Omental fat pad (tissue), 4 donors: ENCODE measurements at places on chromosomes 1 and 21.
A peak's percentile ranks its signal among the peaks of the same experiment; 100 is the strongest.

- no peak for DNase-seq
Measured at GRCh38 chr1:212310383-212310782, 25.2 kb downstream of the PPP2R5A start.

DNA sequence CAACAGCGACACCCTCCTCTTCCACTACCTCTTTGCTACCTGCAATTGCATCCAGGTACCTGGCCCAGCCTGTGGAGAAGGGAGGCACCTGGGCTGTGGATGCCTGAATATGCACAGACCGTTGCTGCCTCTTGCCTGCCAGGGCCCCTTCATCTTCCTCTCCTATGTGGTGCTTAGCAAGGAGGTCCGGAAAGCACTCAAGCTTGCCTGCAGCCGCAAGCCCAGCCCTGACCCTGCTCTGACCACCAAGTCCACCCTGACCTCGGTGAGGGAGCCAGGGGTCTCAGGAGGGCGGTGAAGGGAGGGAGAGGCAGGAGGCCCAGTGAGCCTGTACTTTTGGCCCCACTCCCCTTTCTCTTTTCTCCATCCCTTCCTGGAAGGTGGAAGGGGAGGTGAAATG is 11.5 kb downstream of the PSRC1 start:
- DNase-seq: no peak

DNA sequence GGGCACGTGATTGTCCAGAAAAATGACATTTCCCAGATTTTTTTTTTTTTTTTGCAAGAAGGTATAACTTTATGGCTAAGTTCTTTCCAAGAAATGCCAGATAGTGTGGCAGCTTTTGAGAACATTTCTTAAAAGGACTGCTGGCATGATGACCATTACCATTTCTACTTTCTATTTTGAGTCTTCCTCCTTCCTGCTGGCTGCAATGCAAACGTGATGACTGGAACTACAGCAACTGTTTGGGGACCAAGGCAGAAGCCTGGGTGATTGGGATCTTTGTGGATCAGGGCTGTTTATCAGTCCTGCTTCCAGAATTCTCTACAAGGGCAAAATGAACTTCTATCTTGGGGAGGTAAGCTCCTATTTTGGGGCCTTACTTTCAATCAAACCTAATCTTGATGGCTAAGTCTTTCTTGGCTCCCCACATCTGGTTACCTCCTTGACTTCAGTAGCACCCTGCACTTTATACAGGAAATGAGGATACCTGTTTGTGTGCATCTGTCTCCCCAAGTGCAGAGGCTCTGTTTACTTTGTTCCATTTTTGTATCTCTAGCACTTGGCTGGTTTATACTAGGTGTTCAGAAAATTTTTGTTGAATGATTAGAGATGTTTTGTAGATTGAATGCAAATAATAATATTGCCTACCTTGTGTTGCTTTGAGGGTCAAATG is 3.7 kb upstream of the DDX20 start:
- DNase-seq: no peak

- DNase-seq: no peak
Measured at GRCh38 chr1:15344800-15345704, 64.6 kb upstream of the EFHD2 start.

DNA sequence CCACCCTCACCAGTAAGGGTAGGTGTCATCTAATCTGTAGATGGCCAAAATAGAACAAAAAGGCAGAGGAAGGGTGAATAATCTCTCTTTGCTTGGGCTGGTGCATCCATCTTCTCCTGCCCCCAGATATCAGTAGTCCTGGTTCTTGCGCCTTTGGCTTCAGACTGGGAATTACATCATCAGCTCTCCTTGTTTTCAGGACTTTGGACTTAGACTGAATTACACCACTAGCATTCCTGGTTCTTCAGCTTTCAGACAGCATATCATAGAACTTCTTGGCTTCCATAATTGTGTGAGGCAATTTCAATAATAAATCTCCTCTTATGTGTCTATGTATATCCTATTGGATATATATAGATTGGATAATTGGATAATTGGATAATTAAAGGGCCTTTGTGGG is 403.0 kb upstream of the USP24 start:
- DNase-seq: no peak

GRCh38 chr1:243335292-243335691 is 79.5 kb downstream of the SDCCAG8 start:
- DNase-seq: no peak

- DNase-seq: no peak
Measured at GRCh38 chr1:93708734-93709481, 27.3 kb upstream of the BCAR3 start.

DNA sequence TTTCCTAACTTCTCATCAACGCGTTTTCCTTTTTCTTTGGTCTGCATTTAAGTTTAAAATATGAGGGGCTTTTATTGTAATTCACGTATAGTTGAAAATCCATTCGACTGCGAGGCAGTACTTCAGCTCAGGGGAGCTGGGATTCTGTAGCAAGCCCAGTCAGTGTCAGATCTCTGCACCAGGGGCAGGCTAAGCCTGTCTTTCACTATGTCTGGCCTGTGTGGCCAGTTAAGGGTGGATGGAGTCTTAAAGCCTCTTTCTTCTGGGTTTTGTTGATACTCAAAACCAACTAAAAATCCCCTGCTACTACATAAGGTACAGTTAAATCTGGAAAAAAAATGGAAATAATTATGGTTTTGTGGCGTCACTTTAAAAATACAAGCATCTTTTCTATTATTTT is 124.7 kb downstream of the TYW3 start:
- no peak for DNase-seq

- DNase-seq: peak; percentile 67
Measured at GRCh38 chr1:32761253-32761877, 55.8 kb downstream of the YARS1 start.
